ENCODE measurements at places on chromosomes 2 and 18.

DNA sequence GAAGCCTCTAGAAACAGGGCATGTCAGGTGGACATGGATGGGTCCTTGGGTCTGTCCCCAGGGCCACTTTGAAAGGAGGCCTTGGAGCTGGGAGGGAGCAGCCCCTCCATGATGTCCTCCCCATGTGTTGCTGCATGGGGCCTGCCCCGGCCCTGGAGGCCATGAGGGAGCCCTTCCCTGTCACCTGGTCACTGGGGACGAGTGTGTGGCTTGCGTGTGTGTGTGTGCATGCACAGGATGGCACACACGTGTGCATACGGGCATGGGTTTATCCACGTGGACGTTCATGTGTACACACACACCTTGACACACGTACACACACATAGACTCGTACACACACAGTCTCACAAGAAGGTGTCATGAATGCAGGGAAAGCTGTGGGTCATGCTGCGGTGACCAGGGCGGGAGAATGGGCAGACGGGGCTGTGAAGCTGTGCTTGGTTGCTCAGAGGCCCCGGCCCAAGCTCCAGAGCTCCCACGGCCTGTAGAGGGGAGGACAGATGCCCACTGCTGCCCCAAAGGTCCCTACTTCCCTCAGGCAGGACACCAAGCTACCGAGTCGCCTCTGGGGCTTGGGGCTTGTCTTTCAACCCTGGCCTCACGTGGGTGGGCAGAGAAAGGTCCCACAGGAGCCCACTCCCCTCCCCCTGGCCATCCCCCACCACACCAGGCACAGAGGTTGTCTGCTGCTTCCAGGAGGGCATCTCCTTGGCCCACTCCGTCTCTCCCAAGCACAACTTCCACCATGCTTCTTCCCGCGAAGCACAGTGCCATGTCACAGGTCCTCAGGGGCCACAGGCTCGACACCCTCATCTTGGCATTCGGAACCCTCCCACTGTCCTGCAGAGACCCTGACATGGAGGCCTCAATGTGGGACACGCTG is 42.3 kb upstream of the GPC1 start:
- DNase-seq: no peak

GRCh38 chr18:10453806-10454680 is at the start of gene APCDD1:
TSS of gene APCDD1 (plus strand) at chr18:10454635. CDS start at chr18:10454982, 347 bp downstream.
- DNase-seq: no peak

DNA sequence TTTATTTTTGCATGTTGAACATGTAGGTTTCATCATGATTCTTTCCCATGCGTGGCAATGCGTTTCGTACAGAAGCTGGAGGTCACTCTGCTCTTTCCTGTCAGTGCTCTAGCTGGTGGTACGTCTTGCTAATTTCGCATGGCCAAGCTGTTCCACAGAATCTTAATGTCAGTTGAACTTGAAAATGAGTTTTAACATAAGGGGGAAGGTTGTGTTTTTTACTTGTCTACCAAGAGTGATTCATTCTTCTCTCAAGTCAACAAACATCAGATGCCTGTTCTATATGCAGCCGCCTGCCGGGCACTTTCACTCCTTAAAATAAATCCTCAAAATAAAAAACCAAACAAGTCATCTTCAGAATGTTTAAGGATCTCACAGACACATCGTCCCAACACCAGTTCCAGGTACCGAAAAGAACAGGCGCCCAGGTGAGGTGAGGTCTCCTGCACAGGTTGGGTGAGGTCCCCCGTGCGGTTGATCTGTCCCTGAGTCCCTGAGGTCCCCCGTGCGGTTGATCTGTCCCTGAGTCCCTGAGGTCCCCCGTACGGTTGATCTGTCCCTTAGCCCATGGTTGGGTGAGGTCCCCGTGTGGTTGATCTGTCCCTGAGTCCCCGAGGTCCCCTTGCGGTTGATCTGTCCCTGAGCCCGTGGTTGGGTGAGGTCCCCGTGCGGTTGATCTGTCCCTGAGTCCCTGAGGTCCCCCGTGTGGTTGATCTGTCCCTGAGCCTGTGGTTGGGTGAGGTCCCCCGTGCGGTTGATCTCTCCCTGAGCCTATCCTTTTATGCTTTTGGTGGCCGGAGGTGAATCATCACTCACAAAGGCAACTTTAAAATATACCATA is 57.0 kb upstream of the KCNG2 start:
- no peak for DNase-seq

GRCh38 chr2:234401426-234401825 is 95.5 kb downstream of the ARL4C start:
- no peak for DNase-seq

DNA sequence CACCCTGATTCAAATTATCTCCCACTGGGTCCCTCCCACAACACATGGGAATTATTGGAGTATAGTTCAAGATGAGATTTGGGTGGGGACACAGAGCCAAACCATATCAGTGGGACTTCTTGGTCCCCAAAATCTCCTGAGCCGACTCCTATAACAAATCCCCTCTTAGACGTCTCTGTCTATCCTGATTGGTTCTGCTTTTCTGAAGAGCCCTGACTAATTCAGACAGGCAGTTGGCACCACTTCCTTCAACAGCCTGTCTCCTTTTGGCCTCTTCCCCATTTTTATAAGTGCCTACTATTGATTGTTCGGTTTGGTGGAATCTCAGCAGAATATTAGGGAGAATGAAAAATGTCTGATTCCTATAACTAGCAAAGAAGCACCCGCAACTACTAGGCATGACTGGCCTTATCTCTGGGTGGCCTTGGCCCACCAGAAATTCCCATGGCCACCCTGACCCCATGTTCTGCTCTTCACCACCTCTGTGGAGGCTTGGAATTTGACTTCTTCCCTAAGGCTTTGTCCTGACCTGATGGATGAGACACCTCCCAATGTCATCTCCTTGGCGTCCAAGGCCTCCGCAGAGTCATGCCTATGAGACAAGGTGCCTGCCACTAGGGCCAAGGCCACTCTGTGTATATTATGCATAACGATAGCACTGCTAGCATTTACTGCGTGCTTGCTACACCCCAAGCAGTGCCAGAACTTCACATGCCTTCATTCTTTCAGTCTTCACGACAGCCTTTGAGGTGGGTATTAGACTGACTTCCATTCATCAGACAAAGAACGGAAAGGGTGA is 218.9 kb upstream of the COPS8 start:
- no peak for DNase-seq

- DNase-seq: no peak
Observed at GRCh38 chr2:201639205-201639604, 4.1 kb downstream of the TMEM237 start.

GRCh38 chr2:120763508-120763907 is 27.8 kb downstream of the GLI2 start:
- no peak for DNase-seq

DNA sequence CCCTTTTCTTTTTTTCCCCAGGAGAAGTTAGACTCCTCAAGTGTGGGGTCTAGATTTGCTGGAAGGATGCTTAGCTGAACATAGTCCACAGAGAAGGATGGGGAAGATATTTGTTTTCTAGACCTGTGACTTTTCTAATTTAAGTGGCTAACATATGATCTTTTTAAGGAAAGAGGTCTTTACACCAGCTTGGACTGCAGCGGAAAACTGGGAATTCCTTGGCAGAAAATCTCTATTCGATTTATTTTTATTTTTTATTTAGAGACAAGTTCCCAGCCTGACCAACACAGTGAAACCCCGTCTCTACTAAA is 148.4 kb downstream of the MYCN start:
- no peak for DNase-seq

- no peak for DNase-seq
Observed at GRCh38 chr2:201234663-201235135, 25.6 kb upstream of the CASP8 start.

- no peak for DNase-seq
Observed at GRCh38 chr2:30938196-30938595, 130.9 kb upstream of the CAPN13 start.

DNA sequence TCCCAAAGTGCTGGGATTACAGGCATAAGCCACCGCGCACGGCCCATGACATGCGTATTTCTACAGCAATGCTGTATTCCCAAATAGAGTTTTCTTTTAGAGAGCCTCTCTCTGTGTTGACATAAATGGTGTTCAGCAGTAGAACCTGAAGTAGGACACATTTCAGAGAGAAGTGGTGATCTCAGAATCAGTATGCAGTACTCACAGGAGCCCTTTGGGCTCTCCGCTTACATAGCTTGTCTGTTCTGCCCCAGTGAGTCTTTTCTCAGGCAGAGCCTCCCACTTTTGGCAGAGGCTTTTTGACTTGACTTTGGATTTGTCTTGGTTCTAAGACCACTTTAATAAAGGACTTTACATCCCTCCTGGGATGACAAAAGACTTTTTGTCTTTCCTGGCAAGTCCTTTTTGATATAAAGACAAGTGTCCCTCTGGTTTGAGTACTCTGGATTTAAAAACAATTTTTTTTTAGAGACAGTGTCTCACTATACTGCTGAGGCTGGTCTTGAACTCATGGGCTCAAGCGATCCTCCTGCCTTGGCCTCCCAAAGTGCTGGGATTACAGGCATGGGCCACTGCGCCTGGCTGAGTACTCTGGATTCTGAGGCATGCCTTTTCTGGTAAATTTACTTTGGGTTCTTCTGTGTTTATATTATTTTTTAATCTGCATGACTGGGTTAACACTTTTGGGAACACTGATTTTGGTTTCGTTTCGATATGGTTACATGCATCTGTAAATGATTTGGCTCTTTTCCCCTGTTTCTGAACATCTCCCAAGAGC is 113.3 kb downstream of the SMAD2 start:
- no peak for DNase-seq

GRCh38 chr18:52348209-52348608 is 8.2 kb downstream of the DCC start:
- DNase-seq: no peak

- no peak for DNase-seq
Observed at GRCh38 chr2:69693059-69693774, 48.7 kb upstream of the ANXA4 start.

DNA sequence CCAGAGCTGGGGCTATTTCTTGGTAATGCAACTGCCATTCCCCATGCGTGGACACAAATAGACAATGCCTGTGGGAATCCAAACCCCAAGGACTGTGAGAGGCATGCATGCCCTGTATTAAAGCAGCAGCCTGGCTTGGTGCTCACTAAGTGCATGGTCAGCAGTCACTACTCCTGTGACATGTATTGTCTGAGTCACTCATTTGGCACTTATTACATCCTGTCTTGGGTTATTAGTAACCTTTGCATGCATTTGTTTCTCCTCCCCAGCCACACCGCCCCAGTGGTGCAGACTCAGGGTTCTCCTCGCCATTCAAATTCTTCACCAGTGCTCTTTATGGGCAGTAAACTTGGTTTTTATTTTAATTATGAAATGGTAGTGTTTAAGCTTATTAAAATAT is 30.2 kb downstream of the PRKCE start:
- no peak for DNase-seq

DNA sequence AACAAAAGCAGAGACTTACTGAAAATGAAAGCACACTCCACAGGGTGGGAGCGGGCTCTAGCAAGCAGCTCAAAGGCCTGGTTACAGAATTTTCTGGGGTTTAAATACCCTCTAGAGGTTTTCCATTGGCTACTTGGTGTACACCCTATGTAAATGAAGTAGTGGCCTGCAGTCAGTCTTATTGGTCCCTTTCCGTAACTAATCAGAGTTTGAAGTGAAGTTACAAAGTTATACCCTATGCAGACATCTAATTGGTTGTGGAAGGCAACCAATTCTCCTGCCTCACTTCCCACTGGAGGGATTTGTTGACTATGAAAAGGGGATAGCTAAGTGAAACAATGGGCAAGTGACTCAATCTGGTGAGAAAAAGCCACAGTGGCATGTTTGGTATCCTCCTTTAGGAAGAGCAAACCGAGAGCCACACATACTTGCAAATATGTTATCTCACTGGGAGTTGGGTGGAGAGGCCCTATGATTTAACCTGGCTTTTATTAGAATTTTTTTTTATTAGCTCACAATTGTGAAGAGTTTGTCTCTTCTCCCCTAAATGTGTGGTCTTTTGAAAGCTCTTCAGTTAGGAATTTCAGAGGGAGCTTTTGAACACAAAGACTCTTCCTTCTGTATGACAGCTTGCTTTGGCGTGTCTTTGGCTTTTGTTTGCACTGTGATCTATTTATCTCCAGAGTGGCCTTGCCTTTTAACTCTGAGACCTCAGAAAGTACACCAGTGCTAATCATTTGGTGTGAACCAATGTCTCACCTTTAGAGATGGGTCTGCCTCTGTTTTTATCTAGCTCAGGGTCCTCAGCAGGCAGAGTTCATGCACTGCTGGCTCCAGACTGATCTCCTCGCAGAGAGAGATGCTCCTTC is 69.6 kb downstream of the MAP4K4 start:
- no peak for DNase-seq

DNA sequence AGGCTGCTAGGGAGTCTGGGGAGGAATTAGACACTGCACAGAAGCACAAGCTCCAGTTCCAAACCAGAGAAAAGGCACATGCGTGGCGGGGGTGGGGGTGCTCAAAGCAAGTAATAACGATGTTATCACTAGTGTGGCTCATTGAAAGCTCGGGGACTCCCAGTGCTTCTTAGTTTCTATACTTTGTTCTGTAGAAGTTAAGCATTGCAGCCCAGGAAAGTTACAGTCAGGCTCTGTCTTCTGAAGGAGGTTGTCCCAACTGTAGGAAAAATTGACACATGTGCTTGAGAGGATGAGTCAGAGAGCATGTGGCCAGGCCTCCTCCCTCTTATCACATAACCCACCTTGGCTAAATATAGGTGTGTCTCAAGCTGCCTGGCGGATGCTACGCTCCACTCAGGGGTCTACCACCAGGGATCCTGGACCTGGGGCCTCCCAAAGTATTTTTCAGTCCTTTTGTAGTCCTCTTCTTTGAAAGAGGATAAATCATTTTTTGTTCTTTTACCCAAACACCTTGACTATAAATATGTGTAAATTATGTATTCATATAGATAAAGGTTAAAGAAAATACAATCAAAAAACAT is 3.8 kb downstream of the GALNT5 start:
- peak; percentile 25 for DNase-seq

GRCh38 chr2:101820519-101820918 is 123.0 kb downstream of the MAP4K4 start:
- DNase-seq: no peak

DNA sequence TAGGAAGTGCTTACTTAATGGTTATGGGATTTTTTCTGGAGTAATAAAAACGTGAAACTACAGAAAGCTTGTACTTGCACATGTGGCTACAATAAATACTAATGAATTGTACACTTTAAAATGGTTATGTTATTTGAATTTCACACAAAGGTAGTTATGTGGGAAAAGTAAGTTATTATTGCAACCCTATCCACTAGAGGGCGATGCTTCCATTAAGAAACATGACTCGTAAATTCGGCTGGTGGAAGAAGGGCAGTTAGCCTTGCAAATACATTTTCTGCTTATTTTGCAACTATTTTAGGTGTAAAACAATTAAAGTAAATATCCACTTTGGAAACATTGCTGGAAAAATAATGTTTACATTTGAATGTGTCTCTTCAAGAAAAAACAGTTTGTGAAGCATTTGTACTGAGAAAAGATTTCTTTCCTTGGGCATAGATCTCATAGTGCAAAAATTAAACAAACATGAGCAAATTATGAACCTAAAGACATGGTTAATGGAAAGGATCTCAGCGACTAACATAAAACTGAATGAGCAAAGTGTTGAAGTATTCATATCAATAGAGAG is 68.1 kb upstream of the CSRNP3 start:
- no peak for DNase-seq
